Vagina (tissue), 2 donors: ENCODE measurements at places on chromosomes 1 and 21.
A peak's percentile ranks its signal among the peaks of the same experiment; 100 is the strongest.

- peak; percentile 74 for DNase-seq
Measured at GRCh38 chr1:173392895-173393658, 84.1 kb upstream of the PRDX6 start.

DNA sequence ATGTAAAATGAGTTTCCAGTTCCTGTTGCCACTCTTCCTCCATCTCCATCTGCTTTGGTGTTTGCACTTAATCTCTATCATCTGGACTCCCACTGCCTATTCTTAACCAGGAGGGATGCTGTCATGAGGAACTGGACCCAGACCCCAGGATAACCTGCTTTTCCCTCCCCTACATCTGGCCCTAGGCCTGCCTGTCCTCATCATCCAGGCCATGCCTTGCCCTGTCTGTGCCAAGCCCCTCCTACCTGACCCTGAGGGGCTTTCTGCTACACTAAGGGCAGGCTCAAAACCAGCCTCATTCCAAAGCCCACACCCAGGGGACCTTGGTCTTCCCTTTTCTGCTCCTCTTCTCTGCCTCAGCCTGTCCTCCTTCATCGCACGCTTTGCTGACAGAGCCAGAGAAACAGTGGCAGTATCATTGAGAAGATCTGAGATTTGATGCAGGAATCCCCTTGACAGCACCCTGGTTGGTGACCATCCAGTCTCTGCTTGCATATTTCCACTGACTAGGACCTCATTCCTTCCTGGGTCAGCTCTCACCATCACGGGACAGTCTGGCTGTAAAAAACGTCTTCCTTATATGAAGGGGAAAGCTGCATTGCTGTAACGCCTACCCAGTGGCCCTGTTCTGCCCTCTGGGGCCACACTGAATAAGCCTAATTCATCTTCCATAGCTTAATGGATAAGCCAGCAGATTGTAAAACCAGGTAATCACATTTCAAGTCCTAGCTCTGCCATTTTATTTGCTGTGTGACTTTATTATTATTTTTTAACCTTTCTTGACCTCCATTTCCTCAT, 38.8 kb downstream of the PLXNA2 start:
- no peak for DNase-seq

DNA sequence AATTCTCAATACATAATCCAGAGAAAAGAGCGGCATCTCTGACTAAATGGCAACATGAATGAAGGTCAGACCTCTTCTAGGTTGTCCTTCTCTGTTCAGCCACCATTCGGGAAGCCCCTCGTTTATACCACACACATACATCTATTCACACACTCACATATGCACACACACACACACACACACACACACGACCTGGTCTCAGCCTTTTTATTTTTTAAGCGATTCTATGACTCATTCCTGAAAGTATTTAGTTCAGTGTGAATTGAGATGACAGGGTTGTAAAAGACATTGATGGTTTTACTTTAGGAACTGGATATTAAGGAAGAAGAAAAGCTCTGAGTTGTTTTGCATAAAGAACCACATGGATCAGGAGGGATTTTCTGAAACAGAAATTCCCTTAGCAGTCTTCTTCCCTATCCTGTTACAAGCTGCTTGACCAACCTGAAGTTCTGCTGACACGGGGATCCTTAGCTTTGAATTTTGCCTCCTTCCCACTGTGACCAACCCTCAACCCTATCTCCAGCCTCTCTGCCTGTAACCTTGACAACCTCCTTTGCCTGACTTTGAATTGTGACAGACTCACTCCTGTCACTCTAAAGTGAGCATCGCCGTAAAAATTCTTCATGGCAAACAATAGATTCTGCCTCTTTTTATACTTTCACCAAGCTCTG, 383.1 kb upstream of the ESRRG start:
- DNase-seq: no peak

GRCh38 chr1:57839067-57839466, 415.2 kb upstream of the DAB1 start:
- no peak for DNase-seq

DNA sequence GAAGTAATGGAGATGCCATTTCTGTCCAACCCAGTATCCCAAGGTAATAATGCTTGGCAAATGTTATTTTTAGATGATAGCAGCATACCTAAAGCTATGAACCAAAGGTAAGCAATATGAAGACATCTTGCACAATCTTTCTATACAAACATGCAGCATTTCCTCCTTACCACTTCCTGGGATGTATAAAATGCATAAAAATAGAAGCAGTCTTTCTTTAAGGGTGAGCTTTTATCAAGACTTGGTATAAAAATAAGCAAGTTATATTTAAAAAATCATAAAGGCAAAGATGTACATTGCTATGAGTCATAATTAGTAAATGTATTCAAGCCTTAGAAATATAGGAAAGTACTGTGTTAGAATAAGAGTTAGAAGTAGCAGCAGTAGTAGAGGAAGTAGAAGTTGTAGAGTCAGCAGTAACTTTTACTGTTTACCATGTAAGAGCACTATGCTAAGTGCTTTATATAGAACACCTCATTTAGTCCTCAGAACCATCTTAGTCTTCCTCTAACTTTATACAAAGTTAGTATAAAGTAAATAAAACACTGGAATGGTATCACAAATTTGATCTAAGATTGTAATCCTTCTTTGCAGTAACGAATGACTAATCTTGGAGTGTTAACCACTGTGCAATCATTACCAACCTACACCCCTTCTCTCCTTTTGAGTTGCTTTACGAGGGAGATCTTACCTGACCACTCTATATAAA, 371.3 kb downstream of the VAV3 start:
- DNase-seq: no peak

DNA sequence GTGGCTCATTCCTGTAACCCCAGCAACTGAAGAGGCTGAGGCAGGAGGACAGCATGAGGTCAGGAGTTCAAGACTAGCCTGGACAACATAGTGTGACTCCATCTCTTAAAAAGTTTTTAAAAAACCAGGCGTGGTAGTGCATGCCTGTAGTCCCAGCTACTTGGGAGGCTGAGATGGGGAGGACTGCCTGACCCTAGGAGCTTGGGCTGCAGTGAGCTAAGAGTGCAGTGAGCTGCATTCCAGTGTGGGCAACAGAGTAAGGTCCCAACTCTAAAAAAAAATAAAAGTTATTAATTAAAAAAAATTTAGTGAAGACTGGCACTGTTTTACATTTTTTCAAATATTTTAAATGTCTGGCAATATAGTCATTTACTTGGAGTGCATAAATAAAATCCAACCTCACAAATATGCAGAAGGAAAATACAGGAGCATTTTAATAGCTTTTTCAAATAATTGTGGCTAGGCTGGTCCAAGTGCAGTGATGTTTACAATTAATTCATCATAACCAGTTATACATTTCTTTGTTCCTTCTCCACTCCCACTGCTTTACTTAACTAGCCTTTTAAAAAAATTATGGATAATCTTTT, 10.8 kb downstream of the ZBTB8OS start:
- no peak for DNase-seq

DNA sequence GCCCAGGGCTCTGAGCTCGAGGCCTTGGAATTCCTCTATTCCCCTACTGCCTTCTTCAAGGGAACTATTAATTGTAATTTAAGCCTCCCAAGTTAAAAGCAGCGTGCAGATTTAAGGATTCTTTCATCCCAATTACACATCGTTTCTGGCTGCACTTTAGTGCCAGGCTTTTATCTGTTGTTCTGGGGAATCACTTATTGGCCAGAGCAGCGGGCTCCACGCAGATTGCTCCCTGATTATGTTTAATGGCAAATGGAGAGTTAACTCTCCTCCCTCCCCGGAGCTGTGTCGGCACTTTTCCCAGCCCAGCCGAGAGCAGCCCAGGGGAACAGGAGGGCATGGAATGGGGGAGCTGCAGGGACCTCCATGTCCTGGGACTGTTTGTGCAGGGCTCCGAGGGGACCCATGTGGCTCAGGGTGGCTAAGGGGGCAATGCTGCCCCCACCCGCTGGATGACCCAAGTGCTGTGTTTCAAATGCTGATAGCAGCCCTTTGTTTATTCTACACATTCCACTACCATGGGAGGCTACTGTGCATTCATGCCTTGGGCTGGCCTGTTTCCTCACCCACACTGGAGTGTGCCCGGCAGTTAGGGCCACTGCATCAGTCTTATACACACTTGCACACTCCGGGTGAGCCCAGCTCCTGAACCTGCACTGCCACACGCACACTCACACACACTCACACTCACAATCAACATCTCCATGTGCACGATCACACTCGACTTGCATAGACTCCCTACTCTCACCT, 93.3 kb upstream of the POU3F1 start:
- no peak for DNase-seq

DNA sequence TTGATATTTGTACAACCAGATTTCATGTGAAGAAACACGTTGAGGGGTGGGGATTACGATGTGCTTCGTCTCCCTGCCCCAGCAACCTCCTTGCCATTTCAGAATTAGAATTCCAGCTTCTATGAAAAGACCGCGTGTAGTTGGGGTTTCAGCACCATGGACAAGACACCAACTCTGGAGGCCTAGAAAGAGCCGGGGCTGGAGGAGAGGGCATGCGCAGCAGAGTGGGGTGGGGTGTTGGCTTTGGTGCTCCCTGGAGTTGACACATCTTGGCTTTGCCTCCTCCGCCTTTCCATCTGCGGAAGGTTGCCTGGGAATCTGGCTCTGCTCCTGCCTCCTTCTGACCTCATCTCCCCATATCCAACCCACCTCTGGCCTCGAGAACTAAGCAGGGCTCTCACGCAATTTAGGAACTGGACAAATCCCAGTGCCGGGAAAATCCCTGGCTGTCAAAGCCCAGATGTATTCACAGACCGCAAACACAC, 11.8 kb downstream of the HTR6 start:
- no peak for DNase-seq

DNA sequence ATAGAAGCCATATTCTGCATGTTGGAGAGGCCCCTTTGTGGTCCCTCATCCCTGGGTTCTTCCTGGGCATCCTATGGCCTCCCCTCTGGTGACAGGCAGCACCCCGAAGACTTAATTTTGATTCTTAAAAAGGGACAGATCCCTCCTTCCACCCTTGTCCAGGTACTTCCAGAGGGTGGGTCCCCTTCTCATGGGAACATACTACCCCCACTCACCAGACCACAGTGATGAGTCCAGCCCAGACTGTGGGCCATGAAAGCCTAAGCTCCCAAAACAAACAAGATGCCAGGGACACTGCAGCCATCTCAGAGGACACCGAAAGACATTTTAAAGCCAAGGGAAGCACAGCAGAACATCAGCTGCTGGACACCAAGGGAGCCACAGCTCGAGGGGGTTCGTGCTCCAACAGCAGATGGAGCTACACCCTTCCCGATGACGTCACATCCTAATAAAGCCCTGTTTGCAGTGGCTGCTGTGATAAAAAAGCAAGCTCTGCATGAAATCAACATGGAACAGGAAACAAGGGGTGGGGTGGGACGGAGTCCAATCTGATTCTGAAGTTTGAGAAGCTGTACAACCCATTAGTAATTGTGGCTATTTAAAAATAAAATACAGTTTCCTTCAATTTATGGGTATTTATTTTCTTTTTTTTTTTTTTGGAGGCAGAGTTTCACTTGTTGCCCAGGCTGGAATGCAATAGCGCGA, 32.4 kb downstream of the GNB1 start:
- no peak for DNase-seq

GRCh38 chr21:43190544-43190943, 21.7 kb downstream of the CRYAA start:
- no peak for DNase-seq

DNA sequence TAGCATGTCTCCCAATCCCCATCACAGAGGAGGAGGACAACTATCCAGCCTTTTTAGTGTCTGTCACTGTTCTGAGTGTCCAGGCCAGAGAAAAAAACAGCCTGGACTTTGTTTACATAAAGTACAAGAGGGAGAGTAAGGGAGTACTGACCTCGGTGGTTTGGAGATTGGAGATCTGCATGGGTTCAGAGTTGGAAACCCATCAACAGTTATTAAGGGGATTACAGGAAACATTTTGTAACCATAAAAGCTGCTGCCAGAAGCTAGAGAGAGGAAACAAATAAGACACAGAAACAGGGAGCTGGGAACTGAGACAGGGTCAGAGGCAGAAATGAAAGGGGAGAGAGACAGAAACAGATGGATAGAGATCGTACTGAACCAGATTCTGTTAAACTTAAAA, 131.5 kb upstream of the CTTNBP2NL start:
- DNase-seq: no peak

DNA sequence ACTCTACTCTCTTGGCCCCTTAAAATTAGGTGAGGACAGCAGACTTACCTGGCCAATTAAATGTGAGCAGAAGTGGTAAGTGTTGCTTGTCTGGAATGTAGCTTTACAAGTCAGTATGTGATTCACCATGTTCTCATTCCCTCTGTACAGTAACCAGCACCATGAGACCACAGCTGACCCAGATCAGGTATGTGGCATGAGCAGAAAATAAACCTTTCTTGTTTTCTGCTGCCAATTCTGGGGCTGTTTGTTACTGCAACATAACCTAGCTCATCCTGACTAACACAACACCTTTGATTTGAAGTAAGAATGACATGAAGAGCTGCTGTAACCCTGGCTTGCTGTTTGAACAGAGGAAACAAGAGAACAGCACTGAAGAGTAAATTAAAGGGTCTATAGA, 24.9 kb downstream of the ITPKB start:
- no peak for DNase-seq

- no peak for DNase-seq
Measured at GRCh38 chr1:224407571-224408293, 26.9 kb downstream of the WDR26 start.

GRCh38 chr1:42315500-42315899, 19.5 kb downstream of the FOXJ3 start:
- no peak for DNase-seq

GRCh38 chr1:219883400-219884332, 44.7 kb downstream of the SLC30A10 start:
- DNase-seq: no peak

- no peak for DNase-seq
Measured at GRCh38 chr1:226697151-226697928, 41.7 kb downstream of the ITPKB start.

GRCh38 chr1:231374394-231374793, 36.3 kb downstream of the SPRTN start:
- no peak for DNase-seq

GRCh38 chr1:6961289-6961688, 176.0 kb downstream of the CAMTA1 start:
- no peak for DNase-seq
